ENCODE measurements at places on chromosomes 11 and 22.
A peak's percentile ranks its signal among the peaks of the same experiment; 100 is the strongest.

DNA sequence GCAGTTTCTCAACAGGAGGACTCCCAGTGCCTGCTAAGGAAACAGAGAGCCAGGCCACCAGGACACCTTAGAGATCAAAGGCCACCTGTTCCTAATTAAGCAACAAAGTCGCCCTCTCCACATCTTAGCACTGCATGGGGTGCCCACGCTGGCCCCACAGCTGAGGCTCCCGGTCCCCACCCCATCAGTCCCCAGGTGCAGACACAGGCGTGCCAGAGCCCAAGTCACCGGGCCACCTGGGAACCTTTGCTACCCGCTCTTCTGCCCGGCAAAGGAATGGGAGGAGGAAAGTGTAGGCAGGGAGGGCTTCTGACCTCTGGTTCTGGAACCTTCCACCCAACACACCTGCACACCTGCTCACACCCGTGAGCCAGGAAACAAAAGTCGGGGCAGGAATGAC lies 85.5 kb upstream of the PRR5 start:
- DNase-seq: no peak

GRCh38 chr22:40178417-40179409 lies 988 bp downstream of the TNRC6B start:
- peak; percentile 31 for DNase-seq

GRCh38 chr11:92948116-92948515 lies 21.3 kb upstream of the MTNR1B start:
- no peak for DNase-seq

DNA sequence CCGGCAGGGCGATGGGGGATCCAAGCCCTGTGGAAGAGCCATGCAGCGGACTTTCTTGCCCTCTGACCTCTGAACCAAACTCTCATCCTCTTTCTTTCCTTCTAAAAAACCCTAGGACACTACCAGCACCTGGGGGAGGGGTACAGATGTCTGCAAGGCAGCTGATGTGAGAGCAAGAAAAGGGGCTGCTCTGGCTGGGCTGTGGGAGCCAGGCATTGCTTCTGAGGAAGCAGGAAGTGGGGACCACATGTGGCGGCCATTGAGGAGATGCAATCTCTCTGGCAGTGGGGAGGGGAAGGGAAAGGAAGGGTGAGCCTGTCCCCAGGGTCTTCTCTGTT lies 36.0 kb downstream of the FAM83F start:
- no peak for DNase-seq

- DNase-seq: no peak
These were observed 309.9 kb downstream of the GUCY1A2 start for GRCh38 chr11:106708348-106708747.

GRCh38 chr11:70092959-70093715 lies 15.0 kb downstream of the ANO1 start:
- DNase-seq: no peak
